ENCODE measurements at places on chromosomes 7 and 10.

DNA sequence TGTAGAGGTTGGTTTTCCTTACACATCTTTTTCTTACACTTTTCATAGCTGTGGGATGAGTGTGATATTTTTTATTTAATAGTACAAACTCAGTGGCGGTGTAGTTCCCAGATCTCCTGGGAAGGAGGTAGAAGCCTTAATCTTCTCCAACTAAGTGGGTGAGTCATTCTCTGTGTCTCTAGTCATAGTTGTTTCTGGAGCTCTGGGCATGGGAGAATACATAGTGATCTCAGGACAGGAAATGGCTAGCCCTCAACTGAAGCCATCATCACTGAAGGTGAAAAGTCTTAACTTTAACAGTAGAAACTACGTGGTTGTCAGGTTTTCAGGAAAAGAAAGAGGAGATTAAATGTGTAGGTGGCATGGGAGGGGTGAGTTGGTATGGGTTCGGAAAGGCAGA is 319.4 kb upstream of the FZD8 start:
- no peak for DNase-seq

DNA sequence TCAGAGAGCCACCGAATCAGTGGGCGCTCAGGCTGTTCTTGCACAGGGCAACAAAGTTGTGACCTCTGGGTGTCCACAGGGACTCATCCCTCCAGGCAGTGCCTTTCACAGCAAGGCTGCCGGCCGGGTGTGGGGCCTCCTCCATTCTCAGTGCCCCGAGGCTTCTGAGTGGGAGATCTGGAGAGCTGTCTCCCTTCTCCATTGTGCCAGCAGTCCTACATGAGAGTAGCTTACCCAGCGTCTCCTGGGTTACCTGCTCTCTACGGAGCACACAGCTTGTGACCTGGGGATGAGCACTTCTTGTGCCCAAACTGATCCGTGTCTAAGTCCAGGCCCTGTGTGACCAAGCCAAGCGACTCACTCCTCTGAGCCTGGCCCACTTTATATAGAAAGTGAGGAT is 240.9 kb upstream of the GRB10 start:
- no peak for DNase-seq

GRCh38 chr7:24829787-24830186 is 72.5 kb upstream of the GSDME start:
- DNase-seq = no peak

DNA sequence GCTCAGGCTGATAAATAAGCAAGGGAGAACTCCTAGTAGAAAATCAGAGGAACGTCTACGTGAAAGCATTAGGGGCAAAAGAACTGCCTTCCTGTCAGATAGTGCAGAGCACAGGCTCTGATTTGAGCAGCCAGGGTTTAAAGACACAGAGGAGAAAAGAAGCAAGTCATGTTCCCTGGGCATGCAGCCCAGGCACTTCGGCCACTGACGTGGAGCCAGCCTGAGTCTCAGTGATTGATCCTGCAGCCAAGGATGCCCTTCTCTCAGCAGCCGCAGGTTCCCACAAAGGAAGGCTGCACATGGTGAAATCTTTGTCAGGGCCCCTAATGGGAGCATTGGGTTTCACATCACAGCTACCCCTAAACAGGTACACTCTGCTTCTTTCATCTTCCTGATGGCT is 161.7 kb upstream of the HPS1 start:
- DNase-seq = no peak

- no peak for DNase-seq
Measured at GRCh38 chr7:129951226-129952085, 1.3 kb downstream of the UBE2H start.

DNA sequence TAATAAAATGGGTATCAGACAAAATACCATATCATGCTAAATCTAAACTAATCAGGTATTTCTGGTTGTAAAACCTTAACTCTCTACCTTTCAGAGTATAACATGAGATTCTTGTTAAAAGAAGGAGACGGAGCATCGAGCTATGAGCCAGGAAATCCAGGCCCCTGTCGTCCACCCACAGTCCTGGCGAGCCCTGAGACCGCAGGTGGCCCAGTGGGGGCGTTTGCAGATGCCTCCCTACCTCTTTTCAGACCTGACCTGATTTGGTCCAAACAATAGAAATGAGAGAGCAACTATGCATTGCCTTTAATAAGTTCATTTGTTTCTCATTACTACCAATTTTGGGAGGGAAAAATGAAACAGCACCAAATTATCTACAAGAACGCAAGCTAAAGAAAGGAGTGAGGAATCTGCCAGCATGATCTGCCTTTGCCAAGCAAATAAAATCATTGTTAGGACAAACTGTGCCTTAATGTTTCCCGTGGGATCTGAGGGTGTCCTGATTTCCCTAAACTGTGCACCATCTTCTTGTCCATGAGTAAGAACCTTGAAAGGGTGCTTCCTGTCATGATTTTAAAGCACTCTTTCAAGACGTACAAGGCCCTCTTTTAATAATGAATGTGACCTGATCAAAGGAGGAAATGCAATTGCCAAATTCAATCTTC is 166.7 kb downstream of the TCERG1L start:
- DNase-seq = no peak

DNA sequence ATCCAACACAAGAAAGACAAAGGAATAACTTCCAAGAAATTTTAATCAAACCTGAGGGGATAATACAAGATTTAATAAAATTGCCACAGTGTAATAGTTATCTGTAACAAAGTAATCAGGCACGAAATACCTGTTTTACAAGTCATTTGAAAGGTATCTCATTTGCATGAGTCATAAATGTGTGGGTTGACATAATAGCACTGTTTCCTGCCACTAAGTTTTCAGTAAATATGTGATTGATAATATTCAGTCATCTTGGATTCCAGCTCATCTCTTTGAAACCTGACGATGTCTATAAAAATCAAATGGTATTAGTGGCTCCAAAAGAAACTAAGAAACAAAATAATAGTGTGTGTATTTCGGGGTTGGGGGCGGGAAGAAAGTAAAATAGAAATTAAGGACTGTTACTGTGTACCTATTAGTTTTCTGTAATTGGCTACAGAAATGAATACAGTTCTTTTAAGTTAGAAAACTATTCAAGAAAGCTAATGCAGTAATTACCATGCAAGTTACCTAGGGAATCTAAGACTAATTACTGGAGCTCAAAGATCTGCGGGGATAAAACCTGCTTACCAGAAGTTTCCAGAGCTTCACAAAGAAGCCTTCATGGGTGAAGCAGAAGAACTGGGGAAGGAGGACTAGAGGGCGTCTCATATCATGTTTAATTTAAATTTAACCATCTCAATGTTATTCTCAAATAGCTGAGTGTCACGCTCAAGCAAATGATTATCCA is 100.7 kb downstream of the ST8SIA6 start:
- no peak for DNase-seq

DNA sequence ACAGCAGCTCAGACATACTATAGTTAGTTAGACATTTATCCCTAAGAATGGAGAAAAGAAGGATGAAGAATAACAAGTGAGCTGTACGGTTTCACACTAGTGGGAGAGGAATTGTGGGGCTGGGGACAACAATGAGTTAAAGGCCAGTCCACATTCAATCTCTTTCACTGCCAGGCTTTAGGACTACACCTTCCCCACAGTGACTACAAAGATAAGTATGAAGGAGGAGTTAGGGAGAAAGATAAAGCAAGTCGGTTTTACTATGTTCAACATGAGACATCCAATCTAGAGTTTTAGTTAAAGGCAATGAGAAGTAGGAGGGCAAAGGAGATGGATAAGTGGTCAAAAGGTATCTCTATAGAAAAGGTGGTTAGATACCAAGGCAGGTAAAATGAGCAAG is 16.3 kb downstream of the ARHGAP12 start:
- no peak for DNase-seq

GRCh38 chr10:35614312-35614711 is 9.2 kb downstream of the GJD4 start:
- no peak for DNase-seq

DNA sequence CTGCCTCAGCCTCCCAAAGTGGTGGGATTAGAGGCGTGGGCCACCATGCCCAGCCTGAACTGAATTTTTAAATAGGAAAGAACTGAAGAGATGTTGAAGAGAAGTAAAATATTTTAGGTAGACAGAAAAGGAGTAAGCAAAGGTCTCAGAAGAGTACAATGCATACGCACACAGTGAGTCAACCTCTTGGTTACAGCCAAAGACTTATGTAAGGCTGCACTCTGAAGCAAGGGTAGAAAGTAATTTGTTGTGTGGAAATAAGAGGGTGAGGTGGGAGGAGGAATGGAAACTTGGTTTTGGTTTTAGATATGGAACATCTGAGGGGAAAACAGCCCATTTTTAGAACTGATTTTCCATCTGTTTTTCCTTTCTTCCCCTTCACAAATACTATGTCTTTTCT is 17.6 kb downstream of the KRIT1 start:
- DNase-seq = no peak

- DNase-seq = no peak
Measured at GRCh38 chr7:77425101-77426051, 9.2 kb upstream of the GSAP start.

DNA sequence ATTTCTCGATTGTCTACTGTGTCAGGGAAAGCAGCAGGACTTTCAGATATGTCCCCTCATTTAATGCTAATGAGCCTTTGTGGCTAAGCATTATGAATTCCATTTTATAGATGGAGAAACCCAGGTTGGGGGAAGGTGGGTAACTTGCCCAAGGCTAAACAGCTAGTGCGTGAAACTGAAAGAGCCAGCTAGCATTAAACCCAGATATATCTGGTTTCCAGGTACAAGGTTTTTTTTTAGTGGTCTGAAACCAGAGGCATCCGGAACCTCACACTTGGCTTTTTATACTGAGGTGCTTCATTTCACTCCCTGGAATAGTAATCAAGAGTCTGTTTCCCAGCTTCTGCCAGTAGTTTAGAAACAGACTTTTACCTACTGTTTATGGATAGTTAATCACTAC is 694.8 kb downstream of the PHTF2 start:
- DNase-seq = no peak

GRCh38 chr7:117085769-117086463 is 132.6 kb downstream of the ST7 start:
- DNase-seq = no peak

Data from stimulated activated CD4-positive, alpha-beta T cell treated with anti-CD3 and anti-CD28 coated beads, Interleukin-12 subunit alpha, Interleukin-12 subunit beta, amount 100 ng/mL, for 24 hours (primary cell).